ENCODE measurements at places on chromosomes 16 and 17. TPM values are rescaled to one million over a fixed set of nuclear protein-coding genes. Genes with fewer than 3 reads are reported as not detected.

The BCO1 gene
- total RNA-seq: not detected

- H3K4me1 ChIP-seq: peaks cover under 1% of the 10 kb centered on the region
- H3K27me3 ChIP-seq: no peaks in the 10 kb centered on the region
- no peak for DNase-seq
- no peak overlapping the region for H3K4me3 ChIP-seq
- H3K27ac ChIP-seq: no peak overlapping the region
- H3K36me3 ChIP-seq: peaks cover 5% of the 10 kb centered on the region
Observed at GRCh38 chr16:10760858-10761257, 17.2 kb downstream of the NUBP1 start.

DNA sequence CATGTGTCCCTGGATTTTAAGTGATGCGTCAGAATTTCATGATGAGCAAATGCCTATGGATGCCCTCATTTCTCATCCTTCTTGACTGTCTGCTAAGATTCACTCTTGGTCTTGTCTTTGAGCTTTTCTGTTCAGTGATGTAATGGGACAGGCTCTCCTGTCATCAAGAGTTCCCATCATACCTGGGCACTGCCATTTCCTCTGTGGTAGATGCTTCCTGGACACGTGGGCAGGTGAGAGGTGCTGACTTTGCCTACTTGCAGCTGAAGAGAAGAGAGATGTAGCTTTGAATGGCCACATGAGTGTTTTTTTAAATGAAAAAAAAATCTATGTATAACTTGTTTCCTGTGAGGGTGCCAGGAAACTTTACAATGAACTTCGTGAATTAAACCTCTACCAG, 557.7 kb downstream of the MAF start:
- H3K27ac ChIP-seq: no peak overlapping the region
- no peaks in the 10 kb centered on the region for H3K36me3 ChIP-seq
- H3K4me3 ChIP-seq: no peak overlapping the region

DNA sequence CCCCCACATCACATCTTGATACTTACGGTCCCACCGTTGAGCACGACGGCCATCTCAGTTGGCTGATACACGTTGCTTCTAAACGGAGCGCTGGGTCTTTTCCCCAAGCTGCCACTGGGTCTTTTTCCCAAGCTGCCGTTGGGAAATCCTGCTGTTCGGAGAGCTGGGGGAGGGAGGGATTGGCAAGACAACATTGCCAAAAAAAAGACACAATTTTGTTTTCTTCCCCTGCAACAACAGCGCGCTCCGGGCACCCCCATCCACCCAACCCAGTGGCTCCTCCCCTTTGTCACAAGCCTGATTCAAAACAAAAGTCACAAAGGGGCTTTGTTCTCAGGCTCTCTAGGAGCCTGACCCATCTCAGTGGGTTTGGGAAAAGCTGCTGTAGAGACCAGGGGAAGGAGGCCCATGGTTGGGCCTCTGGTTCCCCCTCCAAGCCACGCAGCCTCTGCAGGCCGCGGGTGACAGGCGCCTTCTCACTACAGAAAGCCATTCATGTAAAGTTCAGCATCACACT, 22.8 kb downstream of the GPRC5B start:
- no peaks in the 10 kb centered on the region for H3K27me3 ChIP-seq
- H3K4me3 ChIP-seq: no peak overlapping the region
- H3K27ac ChIP-seq: no peak overlapping the region
- no peaks in the 10 kb centered on the region for H3K4me1 ChIP-seq
- H3K36me3 ChIP-seq: no peaks in the 10 kb centered on the region

The MMP2 gene
- total RNA-seq: 1.5 TPM
